Tracheal epithelial cell (primary cell): ENCODE measurements at places on chromosomes 6 and 20. TPM values are rescaled to one million over a fixed set of nuclear protein-coding genes. Genes with fewer than 3 reads are reported as not detected.

Gene GSTA2
- total RNA-seq: not detected in 2 replicates

Gene HCRTR2
- not detected in 2 replicates for total RNA-seq

Gene B3GAT2
- not detected in 2 replicates for total RNA-seq

Gene DIDO1
- 24.1 and 27.5 TPM in 2 replicates for total RNA-seq

Gene PRDM1
- total RNA-seq: 2.6 and 12.8 TPM in 2 replicates

Gene SRXN1
- total RNA-seq: 68.0 and 171 TPM in 2 replicates

Gene PCK1
- total RNA-seq: not detected in 2 replicates

Gene FKBP5
- total RNA-seq: 20.0 and 65.2 TPM in 2 replicates

Gene MOXD1
- total RNA-seq: under 0.01 and 11.3 TPM in 2 replicates

Gene EDN3
- not detected in 2 replicates for total RNA-seq

Gene METTL24
- total RNA-seq: not detected in 2 replicates

Gene CNR1
- 0.72 TPM in 1 of 2 replicates, not detected in the other for total RNA-seq

Gene WASF1
- total RNA-seq: 6.3 and 8.7 TPM in 2 replicates

Gene ELOVL4
- 8.7 and 10.4 TPM in 2 replicates for total RNA-seq

Gene CNPY3
- total RNA-seq: 16.2 and 28.2 TPM in 2 replicates

Gene RIPK1
- total RNA-seq: 11.7 and 18.1 TPM in 2 replicates

Gene SCP2D1
- total RNA-seq: not detected in 2 replicates

Gene E2F3
- total RNA-seq: 3.6 and 5.1 TPM in 2 replicates

Gene PTGIS
- 0.24 TPM in 1 of 2 replicates, not detected in the other for total RNA-seq

Gene AGER
- total RNA-seq: 0.43 TPM in 1 of 2 replicates, not detected in the other

Gene PDE7B
- total RNA-seq: 0.24 TPM in 1 of 2 replicates, not detected in the other
